Breast epithelium (tissue), 4 donors: ENCODE measurements at places on chromosomes 1 and 21.
A peak's percentile ranks its signal among the peaks of the same experiment; 100 is the strongest.

GRCh38 chr1:41361495-41362356 lies 492 bp downstream of the FOXO6 start:
- DNase-seq, result no peak

- DNase-seq, result no peak
Observed at GRCh38 chr1:116832932-116833578, 76.7 kb upstream of the PTGFRN start.

- no peak for DNase-seq
Observed at GRCh38 chr1:162857850-162858249, 3.1 kb downstream of the CCDC190 start.

GRCh38 chr1:112517231-112517630 lies 8.5 kb downstream of the WNT2B start:
- no peak for DNase-seq

DNA sequence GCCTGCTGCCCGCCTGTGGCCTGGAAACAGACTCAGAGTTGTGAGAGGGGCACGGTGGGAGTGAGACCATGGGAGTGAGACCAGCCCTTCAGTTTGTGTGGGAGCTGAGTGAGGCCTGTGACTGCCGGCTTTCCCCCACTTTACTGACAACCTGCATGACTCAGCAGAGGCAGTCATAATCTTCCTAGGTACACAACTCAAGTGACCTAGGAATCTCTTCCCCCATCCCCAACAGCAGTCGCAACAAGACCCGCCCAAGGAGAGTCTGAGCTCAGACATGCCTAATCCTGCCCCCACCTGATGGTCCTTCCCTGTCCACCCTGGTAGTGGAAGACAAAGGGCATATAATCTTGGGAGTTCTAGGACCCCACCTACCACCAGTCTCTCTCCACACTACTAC lies 44.2 kb downstream of the KLHL20 start:
- DNase-seq, result no peak

GRCh38 chr1:34113362-34113761 lies 51.7 kb downstream of the CSMD2 start:
- no peak for DNase-seq

GRCh38 chr1:42941640-42942330 lies 16.9 kb downstream of the SLC2A1 start:
- DNase-seq, result peak; percentile 80

DNA sequence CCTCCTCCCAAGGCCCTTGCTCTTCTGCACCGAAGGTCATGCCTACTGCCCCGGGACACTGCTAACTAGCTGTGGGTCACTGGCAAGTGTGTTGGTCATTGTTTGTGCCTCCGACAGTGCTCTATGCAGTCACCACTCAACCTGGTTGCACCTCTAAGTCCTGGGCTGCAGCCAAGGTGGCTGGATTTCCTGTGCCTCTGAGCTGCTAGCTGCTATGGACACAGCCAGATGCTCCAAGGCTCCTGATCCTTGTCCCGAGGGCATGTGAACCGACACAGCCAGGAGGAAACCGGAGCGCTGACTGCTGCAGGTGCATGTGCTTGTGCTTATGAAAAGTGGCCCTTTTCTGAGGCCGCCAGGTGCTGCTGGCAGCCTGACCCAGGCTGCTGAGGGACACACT lies 14.7 kb upstream of the SPOCD1 start:
- DNase-seq, result no peak

DNA sequence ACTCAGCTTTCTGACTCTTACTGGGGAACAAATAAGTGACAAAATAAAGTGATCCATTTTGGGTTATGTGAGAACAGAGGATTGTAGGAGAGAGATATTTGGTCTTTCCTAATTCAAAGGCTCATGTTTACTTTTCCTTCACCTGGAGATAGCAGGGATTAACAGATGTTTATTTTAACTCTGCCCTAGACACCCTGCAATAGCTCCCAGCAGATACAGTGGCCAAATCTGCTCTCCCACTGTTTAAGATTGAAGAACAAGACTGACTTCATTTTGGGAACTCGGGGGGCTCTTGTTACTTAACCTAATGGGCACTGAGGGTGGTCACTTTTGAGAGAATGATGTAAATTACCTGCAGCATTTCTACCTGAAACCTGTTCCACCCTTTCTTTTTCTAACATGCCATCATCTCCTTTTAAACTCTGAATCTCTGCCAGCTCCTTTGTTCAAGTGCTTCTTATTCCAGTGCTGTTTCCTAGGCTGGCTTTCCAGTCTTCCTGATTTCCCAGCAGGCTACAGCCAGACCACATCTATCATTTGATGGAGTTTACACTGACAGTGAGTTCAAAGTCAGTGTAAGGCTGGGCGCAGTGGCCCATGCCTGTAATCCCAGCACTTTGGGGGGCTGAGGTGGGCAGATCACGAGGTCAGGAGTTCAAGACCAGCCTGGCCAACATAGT lies 90.0 kb downstream of the SELENOF start:
- DNase-seq, result no peak

DNA sequence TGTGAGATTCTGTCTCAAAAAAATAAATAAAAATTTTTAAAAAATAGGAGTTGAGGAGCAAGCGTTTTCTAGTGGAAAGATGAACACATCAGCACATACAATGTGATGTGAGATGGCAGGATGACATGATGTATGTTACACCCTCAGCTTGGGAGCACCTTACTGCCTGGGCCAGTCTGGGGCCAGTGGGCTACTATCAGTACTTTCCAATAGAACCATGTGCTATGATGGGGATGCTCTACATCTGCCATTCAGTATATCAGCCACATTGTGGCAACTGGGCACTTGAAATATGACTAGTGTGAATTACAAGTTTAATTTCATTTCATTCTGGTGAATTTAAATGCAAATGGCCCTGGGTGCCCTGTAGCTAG lies 156.0 kb downstream of the PGBD5 start:
- DNase-seq, result peak; percentile 9

DNA sequence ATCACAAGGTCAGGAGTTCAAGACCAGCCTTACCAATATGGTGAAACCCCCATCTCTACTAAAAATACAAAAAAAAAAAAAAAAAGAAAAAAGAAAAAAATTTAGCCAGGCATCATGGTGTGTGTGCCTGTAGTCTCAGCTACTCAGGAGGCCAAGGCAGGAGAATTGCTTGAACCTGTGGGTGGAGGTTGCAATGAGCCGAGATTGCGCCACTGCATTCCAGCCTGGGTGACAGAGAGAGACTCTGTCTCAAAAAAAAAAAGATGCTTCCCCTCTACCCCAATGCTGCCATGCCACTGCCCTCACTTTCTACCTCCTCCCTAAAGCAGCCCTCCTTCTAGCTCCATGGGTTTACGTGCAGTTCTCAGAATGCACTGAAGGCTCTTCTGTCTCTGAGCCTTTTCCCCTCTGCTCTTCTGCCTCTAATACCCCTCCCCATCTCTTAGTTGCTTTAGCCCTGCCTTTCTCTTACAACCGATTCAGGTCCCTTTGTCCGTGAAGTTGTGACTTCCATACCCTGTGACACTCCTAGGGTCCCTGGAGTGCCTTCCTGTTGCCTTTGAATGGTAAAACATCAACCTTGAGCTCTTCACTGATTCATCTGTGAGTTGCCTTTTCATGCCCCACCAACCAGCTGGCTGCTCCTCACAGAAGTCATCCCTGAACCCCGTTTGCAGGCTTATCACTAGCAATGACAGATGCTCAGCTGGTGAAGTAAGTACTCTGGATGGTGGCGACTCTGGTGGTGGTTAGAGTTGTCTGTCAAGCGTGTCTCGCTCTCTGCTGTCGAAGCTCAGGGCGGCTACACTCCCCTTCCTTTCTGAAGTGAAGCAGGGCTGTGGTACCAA lies 234.9 kb downstream of the RHOU start:
- DNase-seq, result no peak

DNA sequence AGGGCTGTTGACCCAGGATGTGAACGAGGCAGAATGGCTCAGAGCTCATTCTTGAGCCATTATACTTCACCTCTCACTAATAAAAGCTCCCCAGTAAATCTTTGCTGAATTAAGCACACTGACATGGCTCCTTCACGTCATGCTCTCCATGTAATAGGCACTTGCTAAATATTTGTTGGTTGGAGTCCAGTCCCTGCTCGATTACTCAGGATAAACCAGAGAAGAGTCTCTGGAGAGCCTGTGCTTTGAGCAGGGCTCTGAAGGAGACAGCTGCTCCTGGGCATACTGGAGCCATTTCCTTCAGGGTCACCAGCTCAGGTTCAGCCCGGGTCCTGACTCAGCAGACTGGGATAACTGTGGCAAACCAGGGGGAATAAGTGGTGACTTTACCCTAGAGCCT lies 46.9 kb downstream of the HLX start:
- no peak for DNase-seq

GRCh38 chr1:167185062-167185461 lies 35.6 kb upstream of the POU2F1 start:
- no peak for DNase-seq

DNA sequence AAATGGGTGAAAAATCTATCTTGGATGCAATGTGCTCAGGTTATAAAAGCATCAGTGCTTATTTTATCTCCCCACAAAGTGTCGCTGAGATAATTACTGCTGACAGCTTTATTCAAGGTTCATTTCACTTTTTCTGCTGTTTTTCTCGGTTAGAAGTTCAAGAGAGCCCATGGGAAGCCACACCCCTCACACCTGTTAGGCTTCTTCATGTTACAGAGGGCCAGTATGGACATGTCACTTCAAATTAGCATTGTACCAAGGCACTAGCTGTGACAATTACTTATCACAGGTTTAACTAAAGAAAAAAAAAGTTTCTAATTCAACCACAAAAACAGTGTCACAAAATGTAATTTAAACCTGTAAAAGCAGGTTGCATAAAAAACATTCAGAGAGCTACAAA lies 187.3 kb upstream of the DMRTA2 start:
- no peak for DNase-seq

GRCh38 chr1:171794085-171794484 lies 12.6 kb downstream of the METTL13 start:
- DNase-seq, result no peak

DNA sequence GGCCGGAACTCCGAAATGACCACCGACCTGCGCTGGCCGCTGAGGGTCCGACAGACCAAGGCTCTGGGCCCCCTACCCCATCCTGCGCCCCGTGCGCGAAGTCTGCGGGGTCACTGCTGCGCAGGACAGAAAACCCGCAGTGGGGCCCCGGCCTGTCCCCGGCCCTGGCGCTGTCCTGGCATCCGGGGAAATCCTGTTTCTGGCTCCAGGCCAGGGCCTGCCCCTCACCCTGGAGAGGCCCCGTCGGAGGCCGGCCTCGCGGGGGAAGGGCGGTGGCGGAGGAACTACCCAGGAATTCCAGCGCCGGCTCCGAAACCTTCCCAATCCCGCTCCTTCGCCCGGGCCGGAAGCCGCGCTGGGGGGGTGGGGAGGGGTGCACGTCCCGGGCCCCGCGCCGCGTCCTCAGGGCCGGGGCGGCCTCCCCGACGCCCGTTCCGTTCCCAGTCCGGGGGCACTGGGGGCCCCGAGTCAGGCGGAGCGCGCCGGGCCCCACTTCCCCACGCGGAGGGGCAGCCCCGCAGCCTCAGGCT lies 77.0 kb downstream of the MORN1 start:
- peak; percentile 73 for DNase-seq

DNA sequence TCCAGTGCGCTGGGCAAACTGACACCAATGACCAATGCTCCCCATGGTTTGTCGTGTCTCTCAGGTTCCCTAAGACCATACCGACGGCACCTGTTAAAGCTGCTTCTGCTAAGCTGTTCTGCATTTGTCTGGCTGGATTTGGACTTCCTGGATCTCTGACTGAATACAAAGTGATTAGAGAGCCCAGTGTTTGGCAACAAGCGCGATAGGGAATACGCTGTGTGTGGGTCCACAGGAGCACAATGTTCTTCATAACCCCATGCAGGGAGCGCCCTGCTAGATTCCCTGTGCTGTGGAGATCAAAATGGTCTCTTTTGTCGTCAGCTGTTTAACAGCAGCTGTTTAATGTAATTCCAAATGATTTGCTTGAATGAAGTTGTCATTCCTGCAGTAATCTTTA lies 26.0 kb upstream of the ESRRG start:
- no peak for DNase-seq
